ENCODE measurements at places on chromosomes 1 and 21.
A peak's percentile ranks its signal among the peaks of the same experiment; 100 is the strongest.

DNA sequence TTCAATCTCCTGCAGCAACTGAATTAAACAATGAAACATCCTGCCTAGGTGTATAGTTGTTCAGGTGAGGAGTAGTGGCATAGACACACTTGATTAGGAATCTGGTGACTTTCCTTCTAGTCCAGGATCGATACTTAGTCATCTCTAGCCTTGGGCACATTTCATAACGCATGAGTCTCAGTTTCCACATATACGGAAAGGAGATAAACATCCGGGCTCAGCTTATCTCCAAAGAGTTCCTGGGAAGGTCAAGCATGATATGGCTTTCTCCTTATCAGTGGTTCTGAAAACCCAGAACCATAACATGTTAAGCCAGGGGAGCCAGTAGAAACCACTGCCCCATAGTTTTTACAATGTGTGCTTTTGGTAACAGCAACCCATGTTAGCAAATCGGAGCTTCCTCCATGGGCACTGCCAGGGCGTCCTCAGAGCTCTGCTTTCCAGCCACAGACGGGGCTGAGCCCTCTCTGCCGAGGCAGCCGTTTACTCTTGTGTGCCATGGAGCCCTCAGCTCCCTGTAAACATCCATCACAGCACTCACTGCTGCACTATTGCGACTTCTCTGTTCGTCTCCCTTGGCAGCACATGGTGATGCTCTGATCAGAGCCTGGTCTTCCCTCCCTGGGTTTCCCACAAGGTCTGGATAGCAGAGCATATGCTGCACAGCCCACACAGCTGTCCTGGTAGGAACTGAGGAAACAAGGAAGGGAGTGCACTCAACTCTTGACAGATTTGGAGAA lies 34.6 kb downstream of the RUNX1 start:
- DNase-seq = no peak

DNA sequence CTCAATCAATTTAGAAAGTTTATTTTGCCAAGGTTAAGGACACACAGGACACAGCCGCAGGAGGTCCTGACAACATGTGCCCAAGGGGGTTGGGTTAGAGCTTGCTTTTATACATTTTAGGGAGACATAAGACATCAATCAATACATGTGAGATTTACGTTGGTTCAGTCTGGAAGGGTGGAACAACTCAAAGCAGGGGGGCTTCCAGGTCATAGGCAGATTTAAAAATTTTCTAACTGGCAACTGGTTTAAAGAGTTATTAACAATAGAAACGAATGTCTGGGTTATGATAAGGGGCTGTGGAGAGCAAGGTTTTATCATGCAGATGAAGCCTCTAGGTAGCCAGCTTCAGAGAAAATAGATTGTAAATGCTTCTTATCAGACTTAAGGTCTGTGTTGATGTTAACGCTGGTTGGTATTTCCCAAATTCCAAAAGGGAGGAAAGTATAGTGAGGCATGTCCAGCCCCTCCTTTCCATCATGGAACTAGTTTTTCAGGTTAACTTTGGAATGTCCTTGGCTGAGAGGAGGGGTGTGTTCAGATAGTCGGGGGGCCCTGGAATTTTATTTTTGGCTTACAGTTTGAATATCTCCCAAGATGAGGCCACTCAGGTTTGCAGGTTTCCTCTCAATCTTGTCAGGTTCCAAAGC lies 31.0 kb upstream of the TGFBR3 start:
- DNase-seq = no peak

DNA sequence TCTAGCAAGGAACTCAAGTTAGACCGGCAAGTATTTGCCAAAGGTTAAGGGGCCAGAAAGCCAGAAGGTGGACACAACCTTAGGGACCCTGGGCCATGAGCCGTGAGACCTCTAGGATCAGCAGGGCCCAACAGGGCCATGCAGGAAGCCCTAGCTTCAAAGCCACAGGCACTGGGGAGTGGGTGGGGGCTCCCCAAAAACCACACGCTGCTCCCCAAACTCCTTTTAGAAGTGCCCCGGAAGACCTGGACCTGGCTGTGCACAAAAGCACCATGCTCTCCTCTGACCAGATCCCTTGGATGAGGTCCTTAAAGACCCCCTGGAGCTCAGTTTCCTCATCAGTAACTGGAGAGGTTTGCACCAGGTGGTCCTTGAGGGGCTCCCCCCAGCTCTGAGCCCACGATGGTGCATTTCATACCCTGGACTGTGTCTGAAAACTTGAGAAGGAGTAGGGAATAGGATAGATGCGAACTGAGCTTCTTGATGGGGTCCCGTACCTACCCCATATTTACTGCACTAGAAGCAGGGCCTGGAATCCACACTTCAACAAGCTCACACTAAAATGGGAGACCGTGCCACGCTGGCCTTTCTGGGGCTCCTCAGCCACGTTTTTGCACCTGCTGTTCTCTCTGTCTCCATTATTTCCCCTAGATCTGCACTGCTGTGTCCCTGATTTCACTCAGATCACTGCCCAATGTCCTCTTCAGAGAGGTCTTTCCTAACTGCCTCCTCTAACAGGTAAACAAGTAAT lies 40.6 kb upstream of the LBR start:
- DNase-seq = no peak

GRCh38 chr1:227372726-227373130 lies 54.4 kb upstream of the CDC42BPA start:
- DNase-seq = no peak

DNA sequence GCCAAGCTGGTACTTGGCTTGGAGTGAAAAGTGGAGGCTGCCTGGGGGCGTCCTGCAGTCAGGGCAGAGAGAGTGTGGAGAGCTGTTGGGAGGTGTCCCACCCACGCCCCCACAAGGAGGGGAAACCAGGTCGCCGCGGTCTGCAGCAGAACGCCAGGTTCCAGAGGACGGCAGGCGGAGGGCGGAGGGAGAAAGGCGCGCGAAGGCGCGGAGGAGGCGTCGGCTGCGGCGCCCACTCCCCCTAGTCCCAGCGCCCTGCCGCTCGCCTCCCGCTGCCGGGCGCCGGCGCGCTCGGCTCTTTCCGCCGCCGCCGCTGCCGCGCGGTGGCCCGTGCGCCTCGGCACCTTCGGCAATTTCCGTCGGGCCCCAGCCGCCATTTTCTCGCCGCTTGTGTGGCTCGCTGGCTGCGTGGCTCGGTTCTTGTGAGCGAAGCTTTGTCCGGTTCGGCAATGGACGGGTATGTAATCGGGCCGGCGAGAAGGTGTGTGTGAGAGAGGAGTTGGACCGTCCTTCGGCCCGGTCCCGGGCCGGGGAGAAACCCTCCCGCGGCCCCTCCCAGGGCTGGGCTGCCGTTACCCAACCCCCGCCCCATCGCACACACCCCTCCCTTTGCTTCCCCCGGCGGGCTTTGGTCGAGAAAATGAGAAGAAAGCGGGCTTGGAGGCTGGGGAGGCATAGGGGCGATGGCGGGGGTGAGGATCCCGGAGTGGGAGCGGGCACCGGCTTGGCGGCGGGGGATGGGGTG lies at the start of gene PTBP2:
Gene PTBP2 (plus strand): TSS at position 369 of the 745 bp plus-strand sequence. CDS start 81 bp downstream, at position 450.
- no peak for DNase-seq

- no peak for DNase-seq
Measured at GRCh38 chr1:212981025-212981495, 30.7 kb downstream of the VASH2 start.

DNA sequence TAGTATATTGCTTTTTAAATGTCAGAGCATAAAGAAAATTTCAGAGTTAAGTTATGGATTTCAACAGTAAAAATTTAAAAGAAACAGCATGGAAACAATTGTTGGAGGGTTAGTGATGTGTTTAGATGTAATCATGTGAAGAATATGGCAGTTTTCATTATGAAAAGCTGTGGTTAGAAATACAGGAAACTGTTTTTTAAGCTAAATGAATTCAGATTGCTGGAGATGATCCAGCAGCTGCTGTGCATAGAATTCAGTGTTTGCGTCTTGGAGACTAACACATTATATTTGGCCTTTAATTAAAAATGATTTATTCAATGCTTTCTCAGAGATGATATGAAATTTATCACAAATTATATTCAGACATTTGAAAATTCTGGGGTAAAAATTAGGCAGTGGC lies 273.6 kb upstream of the LRRC7 start:
- DNase-seq = no peak

DNA sequence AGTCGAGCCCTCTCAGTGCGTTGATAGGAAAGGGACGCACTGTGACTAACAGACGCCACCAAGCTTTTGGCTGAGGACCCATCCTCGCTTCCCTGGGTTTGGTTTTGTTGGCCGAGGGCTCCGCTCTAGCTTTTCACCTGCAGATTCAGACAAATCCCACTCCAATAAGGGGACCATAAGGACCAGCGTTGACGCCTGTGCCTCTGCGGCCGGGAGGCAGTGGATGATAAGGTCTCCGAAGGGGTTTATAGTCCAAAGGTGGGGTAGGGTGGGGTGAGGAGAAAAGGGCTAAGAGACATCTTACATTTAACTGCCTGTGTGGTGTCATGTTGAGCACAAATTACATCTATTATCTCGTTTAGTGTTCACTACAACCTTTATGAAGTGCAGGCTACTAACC lies 760 bp downstream of the PEX14 start:
- DNase-seq = no peak

GRCh38 chr1:247089616-247090375 lies 11.2 kb upstream of the ZNF670 start:
- DNase-seq = no peak

GRCh38 chr1:219790834-219791615 lies 137.3 kb downstream of the SLC30A10 start:
- no peak for DNase-seq

- DNase-seq = peak; percentile 25
Measured at GRCh38 chr1:119448127-119448511, 33.2 kb downstream of the HSD3B2 start.

GRCh38 chr1:242886137-242886536 lies 361.6 kb upstream of the PLD5 start:
- DNase-seq = no peak

DNA sequence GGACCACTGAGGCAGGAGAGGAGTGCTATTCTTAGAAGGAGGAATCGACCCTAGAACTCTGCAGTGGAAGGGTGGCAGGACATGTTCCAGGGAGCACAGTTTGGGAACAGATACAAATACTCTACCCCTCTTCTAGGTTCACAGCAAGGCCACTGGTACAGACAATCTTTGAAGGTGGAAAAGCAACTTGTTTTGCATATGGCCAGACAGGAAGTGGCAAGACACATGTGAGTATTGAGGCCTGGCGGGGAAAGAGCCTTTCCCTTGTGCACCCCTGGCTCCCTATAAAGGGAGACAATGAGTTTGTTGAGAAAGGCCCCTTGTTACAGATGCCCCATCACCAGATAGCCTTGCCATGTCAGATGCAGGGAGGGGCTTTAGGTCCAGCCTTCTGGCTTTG lies 17.8 kb downstream of the KIF2C start:
- DNase-seq = no peak

- no peak for DNase-seq
Measured at GRCh38 chr1:56643661-56644060, 1.5 kb upstream of the PRKAA2 start.

DNA sequence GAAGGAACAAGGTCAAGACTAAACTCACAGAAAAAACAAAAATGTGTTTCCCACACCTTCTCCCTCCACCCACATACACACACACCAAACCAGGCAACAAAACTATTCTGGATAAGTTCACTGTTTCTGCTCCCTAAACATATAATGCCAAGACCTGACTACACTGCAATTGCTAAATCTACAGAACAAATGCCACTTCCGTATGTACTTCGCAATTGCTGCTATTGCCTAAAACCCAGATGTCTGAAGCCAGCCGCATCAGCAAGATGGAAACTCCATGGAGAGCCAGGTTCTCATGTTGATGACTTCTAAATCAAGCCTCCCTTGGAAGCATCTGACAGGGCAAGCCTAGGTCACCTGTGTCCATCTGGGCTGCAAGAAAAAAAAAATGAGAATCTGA lies 8.3 kb upstream of the AIM2 start:
- DNase-seq = no peak

DNA sequence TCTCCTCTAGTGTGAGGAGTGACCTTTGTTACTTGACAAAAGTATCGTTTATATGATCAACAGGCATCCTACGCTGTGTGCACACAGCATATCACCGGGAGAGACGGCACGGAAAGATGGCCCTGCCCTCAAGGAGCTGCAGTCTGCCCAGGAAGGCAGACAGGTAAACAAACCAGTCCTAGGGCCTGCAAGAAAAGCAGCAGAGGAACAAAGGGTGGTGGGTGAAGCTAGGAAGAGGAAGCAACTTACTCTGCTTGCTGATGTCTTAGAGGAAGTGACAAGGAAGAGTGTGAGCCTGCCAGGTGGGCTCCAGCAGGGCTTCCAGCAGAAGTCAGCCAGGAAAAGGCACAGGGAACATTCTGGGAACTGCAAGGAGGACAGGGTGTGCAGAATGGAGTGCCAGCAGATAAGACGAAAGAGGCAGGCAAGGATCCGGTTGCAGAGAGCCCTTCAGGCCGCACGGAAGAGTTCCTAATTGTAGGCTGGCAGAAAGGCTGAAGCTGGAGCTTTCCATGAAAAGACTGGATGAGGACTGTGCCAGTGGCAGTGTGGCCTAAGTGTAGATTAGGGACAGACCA lies 106.7 kb downstream of the SLC45A1 start:
- no peak for DNase-seq

DNA sequence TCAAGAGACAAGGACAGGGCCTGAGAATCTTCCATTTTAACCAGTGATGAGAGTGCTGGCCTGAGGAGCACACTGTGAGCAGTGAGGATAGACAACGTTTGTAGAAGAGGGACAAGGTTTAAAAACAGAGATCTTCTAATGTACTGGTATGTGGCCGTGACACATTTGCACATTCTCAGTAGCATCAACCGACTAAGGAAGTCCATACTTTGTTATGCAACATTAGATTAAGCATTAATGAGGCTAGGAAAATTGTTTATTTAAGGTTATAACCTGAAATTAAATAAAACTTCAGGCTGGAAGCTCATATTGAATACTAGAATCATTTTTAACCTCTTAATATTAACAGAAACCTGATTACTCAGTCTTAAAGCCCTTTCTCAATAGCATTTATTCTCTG lies 99.0 kb downstream of the SLC45A1 start:
- no peak for DNase-seq

DNA sequence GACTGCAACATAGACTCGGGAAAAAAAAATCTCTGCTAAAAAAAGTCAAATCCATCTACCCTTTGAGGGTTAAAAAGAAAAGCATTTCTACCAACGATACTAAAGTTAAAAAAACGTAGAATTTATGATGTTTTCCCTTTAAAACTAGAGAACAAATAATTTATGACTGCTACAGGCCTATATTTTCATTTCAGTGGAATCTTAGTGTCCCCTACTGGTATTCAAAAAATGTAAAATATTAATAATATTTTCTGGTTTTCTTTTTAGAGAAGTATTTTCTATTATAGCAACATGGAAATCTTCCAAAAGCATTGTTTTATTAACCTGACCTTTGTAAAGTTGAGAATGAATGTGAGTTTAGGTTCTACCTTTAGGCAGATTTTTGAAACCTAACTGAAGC lies 1582.2 kb downstream of the MRPL39 start:
- no peak for DNase-seq

DNA sequence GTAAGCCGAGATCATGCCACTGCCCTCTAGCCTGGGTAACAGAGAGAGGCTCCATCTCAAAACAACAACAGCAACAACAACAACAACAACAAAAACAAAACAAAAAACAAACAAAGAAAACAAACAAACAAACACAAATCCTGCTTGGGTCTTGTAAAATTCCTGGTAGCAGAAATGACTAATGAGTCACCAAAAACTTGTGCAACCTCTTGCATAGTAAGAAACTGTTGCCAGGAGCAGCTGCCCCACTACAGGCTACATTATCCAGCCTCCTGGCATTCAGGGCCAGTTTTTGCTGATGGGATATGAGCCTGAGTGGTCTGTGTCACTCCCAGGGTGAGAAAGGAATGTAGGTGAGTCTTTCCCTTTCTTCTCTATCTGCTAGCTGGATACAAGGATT lies 245.4 kb downstream of the TNR start:
- DNase-seq = no peak

GRCh38 chr21:44836666-44837471 lies 19.0 kb upstream of the SUMO3 start:
- no peak for DNase-seq

Data from iPS DF 6.9 (cell line).